Thyroid gland (tissue), 4 donors: ENCODE measurements at places on chromosomes 2 and 18.

DNA sequence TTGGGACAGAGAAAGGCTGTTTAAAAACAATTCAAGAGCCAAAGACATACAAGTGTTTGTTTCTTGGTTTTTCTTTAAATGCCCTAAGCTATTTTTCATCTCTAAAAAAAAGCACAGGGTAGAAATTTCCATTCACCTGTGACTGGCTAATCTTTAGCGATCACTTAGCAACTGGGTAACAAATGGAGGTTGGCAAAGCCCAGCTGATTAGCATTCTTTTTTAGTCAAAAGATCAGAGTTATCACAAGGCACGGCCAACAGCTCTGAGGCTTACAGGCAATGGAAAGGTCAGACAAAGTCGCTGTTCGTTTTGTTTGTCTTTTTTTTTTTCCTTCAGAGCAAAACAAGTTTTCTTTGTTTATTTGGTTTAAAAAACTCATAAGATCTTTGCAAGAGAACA is 29.0 kb upstream of the TTR start:
- DNase-seq: no peak

- DNase-seq: no peak
Measured at GRCh38 chr2:28697602-28698149, 54.0 kb upstream of the PPP1CB start.

DNA sequence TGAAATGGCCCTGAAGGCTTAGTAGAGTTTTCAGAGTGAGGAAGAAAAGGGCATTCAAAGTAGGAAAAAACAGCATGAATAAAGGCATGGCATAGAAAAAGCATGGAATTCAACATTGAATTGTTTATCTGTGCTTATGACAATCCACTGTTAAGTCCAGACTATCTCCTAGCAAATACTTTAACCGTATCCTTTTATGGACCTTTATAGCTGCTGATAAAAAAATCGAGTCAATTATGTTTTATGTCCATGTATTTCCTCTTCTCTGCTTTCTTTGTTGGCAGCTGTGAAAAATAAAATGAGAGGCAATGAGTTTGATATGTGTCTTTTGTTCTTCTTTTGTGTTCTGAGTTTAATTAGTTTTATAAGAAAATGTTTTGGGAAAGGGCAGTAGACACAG is 70.4 kb downstream of the TDRD15 start:
- DNase-seq: no peak

- DNase-seq: peak; percentile 78
Measured at GRCh38 chr2:119629323-119629825, 49.6 kb upstream of the TMEM177 start.

GRCh38 chr18:75264195-75264594 is 53.6 kb downstream of the TSHZ1 start:
- no peak for DNase-seq

GRCh38 chr18:3246635-3247239 is 864 bp upstream of the MYL12A start:
- peak; percentile 31 for DNase-seq

- no peak for DNase-seq
Measured at GRCh38 chr2:205835251-205835791, 153.0 kb downstream of the NRP2 start.

DNA sequence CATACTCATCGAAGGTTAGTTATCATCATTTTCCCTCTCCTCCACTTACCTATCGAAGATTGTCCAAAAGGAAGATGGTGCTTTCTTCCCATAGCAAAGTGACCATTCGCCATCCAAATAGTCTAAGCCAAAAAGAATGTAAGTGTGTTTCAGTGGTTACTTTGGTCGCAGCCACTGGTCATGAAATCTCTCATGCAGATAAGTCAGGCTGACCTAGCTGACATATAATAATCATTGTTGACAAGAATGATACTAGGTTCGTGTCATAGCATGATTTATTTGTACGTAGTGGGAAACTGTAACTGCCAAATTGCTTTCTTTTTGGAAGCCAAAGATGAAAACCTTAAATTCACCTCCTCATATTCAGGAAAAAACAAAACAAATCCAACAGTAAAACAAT is 89.6 kb upstream of the PMAIP1 start:
- DNase-seq: no peak

DNA sequence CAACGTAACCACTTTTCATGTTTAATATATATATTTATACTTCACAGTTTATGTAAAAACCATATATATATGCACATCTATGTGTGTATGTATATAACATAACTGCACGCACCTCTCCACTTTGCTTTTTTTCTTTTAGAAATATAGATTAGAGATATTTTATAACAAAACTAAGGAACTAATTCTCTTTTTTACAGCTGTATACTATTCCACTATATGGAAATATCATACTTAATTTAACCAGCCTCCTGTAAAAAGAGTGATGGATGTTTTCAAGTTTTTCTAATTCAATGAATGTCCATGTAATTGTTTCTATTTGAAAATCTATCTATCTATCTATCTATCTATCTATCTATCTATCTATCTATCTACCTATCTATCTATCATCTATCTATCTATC is 4.6 kb downstream of the ARHGAP15 start:
- DNase-seq: no peak

DNA sequence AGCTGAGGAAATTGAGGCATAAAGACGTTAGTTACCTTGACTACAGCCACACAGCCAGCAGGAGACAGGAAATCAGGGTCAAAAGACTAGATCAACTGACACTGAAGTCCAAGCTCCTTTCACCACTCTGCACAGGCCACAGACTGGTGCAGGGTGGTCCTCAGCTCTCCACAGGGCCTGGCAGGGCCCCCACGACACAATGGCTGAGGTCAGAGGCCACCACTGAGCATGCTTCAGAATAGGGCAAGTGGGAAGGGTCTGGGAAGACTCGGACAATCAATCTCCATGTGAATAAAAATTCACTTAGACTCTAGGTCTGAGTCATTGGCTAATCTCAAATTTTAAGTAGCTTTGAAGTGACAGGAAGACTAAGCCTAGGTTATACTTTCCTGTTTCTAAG is 201.7 kb downstream of the ALK start:
- DNase-seq: no peak
